Activated CD4-positive, alpha-beta T cell treated with anti-CD3 and anti-CD28 coated beads, Interleukin-2, amount 10 ng/mL, durations not matched to agents 24 days and 14 days (primary cell): ENCODE measurements at places on chromosomes 11 and 22.

DNA sequence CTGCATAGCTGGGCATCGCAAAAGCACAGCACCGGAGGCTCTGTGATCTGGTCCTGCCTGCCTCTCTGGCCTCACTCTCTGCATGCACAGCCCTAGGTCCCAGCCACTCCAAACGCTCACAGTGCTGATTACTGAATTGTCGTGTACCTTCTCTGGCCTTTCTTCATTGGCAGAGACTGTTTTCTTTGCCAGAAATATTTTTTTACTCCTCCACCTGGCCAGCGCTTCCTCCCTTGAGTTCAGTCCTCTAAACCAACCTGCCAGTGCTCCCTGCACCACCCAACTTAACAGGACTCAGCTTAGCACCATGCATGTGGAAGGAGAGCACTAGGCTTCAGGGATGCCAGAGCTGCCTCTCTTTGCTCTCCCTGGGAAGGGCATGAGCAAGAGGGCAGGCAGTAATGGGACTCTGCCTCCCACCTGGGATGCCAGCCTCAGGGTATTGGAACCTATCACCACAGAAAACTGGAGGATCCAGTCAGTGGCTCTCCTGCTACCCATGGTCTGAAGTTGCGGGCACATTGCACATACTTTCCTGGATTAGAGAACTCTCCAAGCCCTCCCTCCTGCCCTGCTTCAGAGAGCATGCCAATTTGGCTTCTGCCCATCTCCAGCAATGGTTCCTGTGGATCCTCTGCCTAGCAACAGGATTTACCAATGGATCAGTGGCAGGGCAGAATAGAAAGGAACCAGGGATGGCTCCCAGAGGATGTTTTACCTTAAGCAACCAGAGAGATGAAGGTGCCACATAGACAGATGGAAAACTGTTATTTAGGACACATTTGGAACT, 37.0 kb upstream of the GNAZ start:
- no peak for DNase-seq
- no peak overlapping the region for H3K4me3 ChIP-seq
- H3K27ac ChIP-seq = no peak overlapping the region
- H3K27me3 ChIP-seq = peaks cover 12% of the 10 kb centered on the region
- H3K36me3 ChIP-seq = no peaks in the 10 kb centered on the region
- peaks cover 6% of the 10 kb centered on the region for H3K4me1 ChIP-seq

- no peak overlapping the region for H3K4me3 ChIP-seq
- no peak overlapping the region for H3K27ac ChIP-seq
- DNase-seq = peak; percentile 90
- peaks cover 10% of the 10 kb centered on the region for H3K4me1 ChIP-seq
- H3K27me3 ChIP-seq = peaks cover 2% of the 10 kb centered on the region
Observed at GRCh38 chr11:95337175-95337957, 106.4 kb upstream of the SESN3 start.

GRCh38 chr11:45794169-45794568, 10.8 kb upstream of the SLC35C1 start:
- H3K27ac ChIP-seq = no peak overlapping the region
- peaks cover 12% of the 10 kb centered on the region for H3K27me3 ChIP-seq
- no peaks in the 10 kb centered on the region for H3K4me1 ChIP-seq
- no peak for DNase-seq
- no peak overlapping the region for H3K4me3 ChIP-seq

GRCh38 chr22:43201486-43202219, 14.7 kb upstream of the TTLL12 start:
- H3K27ac ChIP-seq = no peak overlapping the region
- H3K27me3 ChIP-seq = peaks cover 4% of the 10 kb centered on the region
- no peak for DNase-seq
- H3K36me3 ChIP-seq = no peaks in the 10 kb centered on the region
- no peak overlapping the region for H3K4me3 ChIP-seq

- DNase-seq = no peak
- H3K27ac ChIP-seq = no peak overlapping the region
- no peaks in the 10 kb centered on the region for H3K4me1 ChIP-seq
Observed at GRCh38 chr22:26239581-26239980, 70.3 kb downstream of the SEZ6L start.

GRCh38 chr11:134349802-134350355, 18.1 kb downstream of the GLB1L2 start:
- peaks cover 5% of the 10 kb centered on the region for H3K36me3 ChIP-seq
- H3K4me3 ChIP-seq = peak overlapping the region; percentile 17
- H3K4me1 ChIP-seq = peaks cover 17% of the 10 kb centered on the region
- no peak for DNase-seq

DNA sequence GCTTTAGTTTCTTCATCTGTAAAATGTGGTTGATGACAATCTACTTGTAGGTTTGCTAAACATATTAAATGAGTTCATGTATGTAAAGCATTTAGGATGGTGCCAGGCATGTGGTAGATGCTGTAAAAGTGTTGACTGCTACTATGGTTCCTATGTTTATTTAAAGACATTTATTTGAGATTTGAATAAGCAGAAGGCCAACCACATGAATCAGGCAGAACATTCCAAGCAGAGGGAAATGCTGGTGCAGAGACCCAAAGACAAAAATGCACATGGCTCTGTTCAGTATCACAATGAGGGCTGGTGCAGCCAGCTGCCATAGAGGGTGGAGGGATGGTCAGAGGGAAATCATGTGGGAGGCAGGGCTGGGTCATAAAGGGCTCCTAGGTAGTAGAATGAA, 156.2 kb upstream of the PDGFD start:
- no peak overlapping the region for H3K27ac ChIP-seq
- no peaks in the 10 kb centered on the region for H3K4me1 ChIP-seq
- no peaks in the 10 kb centered on the region for H3K36me3 ChIP-seq
- H3K4me3 ChIP-seq = no peak overlapping the region
- no peaks in the 10 kb centered on the region for H3K27me3 ChIP-seq

DNA sequence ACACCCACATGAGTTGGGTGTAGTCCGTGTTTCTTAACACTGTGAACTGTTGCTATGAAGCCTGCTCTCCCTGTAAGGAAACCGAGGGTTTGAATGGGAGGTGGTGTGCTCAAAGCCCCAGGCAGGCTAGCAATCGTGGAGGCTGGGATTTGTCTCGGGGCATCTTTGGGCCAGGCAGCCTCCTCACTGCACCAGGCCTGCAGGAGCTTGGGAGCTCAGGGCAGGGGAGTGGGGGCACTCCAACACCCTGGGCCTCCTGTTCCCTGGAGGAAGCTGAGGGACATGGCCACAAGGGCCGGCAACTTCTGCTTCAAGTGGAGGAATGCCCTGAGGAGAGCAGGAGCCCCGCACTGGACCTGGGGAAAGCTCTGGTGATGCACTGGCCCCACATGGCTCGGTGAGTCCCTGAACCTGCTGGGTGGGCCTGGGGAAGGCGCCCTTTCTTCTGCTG, 164.7 kb upstream of the B3GAT1 start:
- H3K4me3 ChIP-seq = no peak overlapping the region
- H3K4me1 ChIP-seq = no peaks in the 10 kb centered on the region
- H3K27me3 ChIP-seq = peaks cover 10% of the 10 kb centered on the region
- H3K27ac ChIP-seq = no peak overlapping the region

DNA sequence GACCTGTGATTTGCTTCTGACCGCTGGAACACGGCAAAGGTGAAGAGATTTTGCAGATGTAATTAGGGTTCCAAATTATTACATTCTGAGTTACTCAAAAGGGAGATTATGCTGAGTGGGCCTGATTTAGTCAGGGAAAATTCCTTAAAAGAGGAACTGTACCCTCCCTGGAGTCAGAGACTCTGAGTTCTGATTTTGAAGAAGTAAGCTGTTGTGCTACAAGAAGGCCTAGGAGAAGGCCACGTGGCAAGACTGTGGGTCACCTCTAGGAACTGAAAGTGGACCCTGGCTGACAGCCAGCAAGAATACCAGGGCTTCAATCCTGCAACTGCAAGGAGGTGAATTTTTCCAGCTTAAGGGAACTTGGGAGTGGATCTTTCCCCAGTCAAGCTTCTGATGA, 45.3 kb downstream of the CHRDL2 start:
- no peaks in the 10 kb centered on the region for H3K4me1 ChIP-seq
- no peak for DNase-seq
- H3K27ac ChIP-seq = no peak overlapping the region
- H3K36me3 ChIP-seq = no peaks in the 10 kb centered on the region
- H3K27me3 ChIP-seq = peaks cover 26% of the 10 kb centered on the region

DNA sequence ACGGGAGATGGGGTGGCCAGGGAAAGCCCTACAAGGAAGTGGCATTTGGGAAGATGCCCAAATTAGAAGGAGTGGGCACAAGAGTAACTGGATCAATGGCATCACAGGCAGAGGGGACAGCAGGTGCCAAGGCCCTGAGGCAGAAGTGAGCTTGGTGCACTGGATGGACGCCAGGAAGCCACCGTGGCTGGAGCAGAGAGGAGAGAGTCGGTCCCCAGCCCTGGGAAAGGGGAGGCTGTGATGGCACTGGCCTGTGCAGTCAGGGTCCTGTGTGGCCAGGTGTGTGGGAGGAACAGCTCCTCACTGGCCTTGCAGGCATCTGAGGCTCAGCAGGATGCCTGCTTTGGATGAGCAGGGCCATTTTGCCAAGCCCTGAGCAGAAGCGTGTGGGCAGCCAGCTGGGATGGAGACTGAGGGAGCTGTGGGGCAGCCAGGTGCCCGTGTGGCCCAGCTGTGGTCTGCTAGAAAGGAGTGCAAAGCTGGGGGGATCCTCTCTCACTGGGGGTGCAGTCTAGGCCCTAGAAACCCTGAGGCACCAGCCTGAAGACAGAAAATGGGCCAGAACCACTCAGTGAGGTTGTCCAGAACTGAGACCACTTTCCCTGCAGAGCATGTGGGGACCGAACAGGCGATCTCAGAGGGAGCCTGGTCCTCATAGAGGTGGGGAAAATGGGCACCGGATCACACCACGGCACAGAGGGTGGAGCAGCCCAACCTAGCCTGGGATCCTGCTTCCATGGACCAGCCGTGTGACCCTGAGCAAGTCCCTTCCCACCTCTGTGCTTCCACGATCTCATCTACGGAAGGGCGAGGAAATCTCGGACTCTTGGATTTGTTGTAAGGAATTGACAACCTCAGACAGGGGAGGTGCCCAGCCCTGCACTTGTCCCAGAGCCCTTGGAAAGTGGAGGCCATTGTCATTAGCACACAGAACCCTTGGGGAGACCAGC, 78.6 kb upstream of the RTL6 start:
- H3K27ac ChIP-seq = no peak overlapping the region
- DNase-seq = no peak
- H3K27me3 ChIP-seq = peaks cover 3% of the 10 kb centered on the region
- H3K4me3 ChIP-seq = no peak overlapping the region
- no peaks in the 10 kb centered on the region for H3K36me3 ChIP-seq

DNA sequence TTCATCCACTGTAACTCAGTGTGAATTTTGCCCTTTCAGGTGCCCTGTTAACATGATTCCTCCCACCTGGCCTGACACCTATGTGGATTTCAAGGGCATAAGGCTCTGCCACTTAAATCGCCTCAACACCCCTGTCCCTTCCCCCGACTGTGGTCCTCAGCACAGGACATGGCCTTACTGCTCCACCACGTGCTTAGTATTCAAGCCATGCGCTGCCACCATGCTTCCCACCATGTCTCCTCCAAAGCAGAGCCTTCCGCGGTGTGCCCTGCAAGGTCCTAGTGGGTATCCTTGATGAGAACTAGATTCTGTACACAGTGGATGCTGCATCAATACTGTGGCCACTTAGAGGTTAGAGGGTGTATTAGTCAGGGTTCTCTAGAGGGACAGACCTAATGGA, 51.9 kb downstream of the BUD13 start:
- no peaks in the 10 kb centered on the region for H3K36me3 ChIP-seq
- no peak for DNase-seq
- no peak overlapping the region for H3K27ac ChIP-seq
- no peaks in the 10 kb centered on the region for H3K4me1 ChIP-seq
- peaks cover 3% of the 10 kb centered on the region for H3K27me3 ChIP-seq

- no peak for DNase-seq
- H3K36me3 ChIP-seq = no peaks in the 10 kb centered on the region
- H3K27ac ChIP-seq = no peak overlapping the region
- H3K27me3 ChIP-seq = peaks cover 2% of the 10 kb centered on the region
- H3K4me3 ChIP-seq = no peak overlapping the region
Observed at GRCh38 chr22:45450101-45450785, 36.8 kb downstream of the RIBC2 start.

- peaks cover 11% of the 10 kb centered on the region for H3K4me1 ChIP-seq
- no peaks in the 10 kb centered on the region for H3K36me3 ChIP-seq
- H3K27me3 ChIP-seq = no peaks in the 10 kb centered on the region
- no peak overlapping the region for H3K27ac ChIP-seq
Observed at GRCh38 chr22:41401781-41402648, 20.3 kb downstream of the TEF start.

DNA sequence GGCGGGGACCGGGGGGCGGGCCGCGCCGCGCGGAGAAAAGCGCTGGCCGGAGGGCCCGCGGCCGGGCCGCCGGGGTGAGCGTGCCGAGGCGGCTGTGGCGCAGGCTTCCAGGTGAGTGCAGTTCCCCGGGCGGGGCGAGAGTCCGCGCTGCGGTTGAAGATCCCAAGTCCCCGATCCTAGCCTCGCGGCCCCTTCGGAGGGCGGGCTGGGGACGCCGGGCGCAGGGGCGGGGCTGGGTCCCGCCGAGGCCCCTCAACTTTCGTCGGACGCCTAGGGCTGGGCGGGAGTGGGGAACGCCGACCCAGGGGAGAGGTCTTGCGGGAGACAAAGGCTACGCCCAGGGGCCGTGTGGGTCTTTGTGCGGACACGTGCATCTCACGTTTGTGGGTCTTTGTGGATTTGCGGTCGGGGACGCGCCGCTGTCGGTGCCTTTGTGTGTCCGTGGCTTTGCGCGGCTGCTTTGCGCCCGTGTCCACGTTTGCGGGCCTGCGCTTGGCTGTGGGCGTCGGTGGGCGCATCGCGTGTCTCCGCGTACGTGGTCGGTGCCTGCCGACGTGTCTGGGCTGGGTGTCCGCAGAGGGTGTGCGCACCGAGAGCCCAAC, at the start of gene TSKU:
TSKU (plus strand) TSS at position 63 of the 602 bp plus-strand sequence. CDS start 12,261 bp downstream, outside the sequence.
- DNase-seq = peak; percentile 69
- peaks cover 53% of the 10 kb centered on the region for H3K27me3 ChIP-seq
- H3K36me3 ChIP-seq = no peaks in the 10 kb centered on the region
- peak within 1 kb of the TSS; percentile 88 for H3K27ac ChIP-seq
- peak within 1 kb of the TSS; percentile 82 for H3K4me3 ChIP-seq

DNA sequence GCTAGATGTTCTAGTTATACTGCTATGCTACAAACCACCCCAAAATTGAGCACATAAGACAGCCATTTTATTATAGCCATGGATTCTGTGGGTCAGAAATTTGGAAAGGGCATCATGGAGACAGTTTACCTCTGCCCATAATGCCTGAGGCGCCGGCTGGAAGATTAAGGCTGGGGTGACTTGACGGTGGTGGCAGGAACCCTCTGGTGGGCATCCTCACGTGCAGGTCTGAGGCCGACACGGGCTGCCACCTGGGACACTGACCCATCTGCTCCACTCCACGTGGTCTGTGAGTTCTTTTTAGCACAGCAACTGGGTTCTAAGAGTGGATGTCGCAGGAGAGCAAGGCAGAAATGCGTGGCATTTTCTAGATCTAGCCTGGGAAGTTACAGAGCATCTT, 40.0 kb upstream of the PRDM11 start:
- H3K4me1 ChIP-seq = peaks cover 12% of the 10 kb centered on the region
- H3K27ac ChIP-seq = no peak overlapping the region
- peaks cover 4% of the 10 kb centered on the region for H3K27me3 ChIP-seq
- no peak overlapping the region for H3K4me3 ChIP-seq
- no peaks in the 10 kb centered on the region for H3K36me3 ChIP-seq
